ENCODE measurements at places on chromosomes 3 and 15.

DNA sequence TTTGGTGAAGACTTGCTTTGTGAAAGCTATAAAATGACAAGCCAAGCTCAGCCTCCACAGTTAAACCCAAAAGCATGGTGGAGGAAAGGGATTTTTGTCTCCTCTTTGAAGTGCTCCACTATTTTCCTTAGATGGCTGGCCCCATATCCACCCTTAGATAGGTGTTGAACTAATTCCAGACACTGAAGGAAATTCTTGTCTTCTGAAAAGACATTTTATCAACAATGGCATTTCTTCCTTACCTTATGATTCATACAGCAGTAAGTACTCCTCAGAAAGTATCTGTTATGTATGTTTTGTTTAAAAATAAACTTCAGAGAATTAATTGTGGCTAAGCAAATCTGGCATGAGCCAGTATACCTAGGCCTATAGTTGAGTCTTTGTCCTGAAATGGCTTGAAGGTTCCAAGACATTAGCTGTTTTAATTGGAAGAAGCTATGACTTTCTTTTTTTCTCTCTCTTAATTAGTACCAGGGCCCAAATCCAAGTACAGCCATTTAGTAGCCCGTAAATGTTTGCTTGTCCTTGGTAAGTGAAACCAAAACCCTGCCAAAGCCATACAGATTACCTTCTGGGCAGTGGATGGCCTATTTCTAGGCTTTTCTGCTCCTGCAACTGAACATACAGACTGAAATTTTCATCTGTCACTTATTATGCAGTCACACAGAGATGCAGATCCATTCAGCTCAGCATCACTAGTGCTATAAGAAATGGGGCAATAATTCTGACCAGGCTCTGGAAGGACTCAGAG, 5.1 kb upstream of the BFSP2 start:
- DNase-seq = no peak

DNA sequence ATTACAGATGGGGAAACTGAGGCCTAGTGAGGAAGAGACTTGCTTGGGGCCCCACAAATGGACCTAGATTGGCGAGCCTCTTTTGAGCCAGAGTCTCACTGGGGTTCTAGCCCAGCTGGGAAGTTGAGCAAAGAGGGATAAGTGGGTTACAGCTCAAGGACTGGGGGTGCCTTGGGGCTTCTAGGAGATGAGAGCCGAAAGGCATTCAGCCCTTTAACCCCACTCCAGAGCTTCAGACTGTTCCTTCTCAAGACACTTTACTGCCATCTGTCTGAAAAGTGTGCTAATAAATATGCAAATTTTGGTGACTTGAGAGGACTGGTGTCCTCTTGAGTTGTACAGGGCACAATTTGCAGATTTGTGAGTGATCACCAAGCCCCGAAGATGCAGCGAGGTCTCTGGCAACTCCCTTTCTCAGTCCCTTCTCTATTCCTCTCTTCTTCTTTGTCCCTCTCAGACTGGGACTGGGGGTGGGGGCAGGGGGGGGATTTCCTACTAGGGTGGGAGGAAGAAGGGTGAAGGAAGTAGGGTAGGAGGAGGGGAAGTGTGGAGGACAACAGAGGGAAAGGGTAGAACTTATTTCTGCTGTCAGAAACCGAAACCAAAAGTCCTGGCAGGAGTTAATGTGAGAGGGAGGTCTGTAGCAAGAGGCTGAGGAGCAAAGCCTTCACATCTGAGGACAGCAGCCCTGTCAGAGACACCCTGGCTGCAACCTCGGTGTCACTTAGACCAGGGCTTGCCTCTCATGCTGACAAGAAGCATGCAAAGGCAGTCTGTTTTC, 16.2 kb upstream of the ANKDD1A start:
- no peak for DNase-seq

GRCh38 chr3:194370753-194371152, 1.2 kb upstream of the LRRC15 start:
- DNase-seq = no peak

DNA sequence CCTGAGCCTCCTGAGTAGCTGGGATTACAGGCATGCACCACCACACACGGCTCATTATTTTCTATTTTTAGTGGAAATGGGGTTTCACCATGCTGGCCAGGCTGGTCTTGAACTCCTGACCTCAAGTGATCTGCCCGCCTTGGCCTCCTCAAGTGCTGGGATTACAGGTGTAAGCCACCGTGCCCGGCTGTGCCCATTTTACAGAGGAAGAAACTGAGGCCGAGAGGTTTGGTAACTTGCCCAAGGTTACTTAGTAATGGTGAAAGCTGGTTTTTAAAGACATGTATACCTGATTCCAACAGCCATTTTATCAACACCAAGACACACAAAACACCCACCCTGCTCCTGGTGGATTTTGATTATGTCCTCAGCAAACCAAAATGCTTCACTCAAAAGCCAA, 128.7 kb downstream of the SNRK start:
- DNase-seq = no peak

DNA sequence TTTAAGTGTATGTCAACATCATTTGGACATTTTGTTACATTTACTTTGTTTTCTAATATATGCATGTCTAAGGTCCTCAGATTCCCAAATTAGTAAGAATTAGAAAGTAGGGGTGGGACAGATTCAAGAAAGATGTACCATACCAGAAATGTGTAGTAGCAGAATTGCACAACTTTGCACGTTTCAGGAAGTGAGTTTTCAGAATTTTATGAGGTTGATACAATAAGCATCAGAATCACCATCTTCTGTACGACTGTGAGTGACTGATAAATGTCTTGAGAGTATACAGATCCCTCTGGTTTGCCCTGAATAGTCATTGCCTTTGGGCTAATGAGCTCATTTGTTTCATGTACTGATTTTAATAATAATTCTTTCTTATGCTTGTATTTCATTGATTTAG, 9.3 kb downstream of the ARIH2 start:
- DNase-seq = no peak

DNA sequence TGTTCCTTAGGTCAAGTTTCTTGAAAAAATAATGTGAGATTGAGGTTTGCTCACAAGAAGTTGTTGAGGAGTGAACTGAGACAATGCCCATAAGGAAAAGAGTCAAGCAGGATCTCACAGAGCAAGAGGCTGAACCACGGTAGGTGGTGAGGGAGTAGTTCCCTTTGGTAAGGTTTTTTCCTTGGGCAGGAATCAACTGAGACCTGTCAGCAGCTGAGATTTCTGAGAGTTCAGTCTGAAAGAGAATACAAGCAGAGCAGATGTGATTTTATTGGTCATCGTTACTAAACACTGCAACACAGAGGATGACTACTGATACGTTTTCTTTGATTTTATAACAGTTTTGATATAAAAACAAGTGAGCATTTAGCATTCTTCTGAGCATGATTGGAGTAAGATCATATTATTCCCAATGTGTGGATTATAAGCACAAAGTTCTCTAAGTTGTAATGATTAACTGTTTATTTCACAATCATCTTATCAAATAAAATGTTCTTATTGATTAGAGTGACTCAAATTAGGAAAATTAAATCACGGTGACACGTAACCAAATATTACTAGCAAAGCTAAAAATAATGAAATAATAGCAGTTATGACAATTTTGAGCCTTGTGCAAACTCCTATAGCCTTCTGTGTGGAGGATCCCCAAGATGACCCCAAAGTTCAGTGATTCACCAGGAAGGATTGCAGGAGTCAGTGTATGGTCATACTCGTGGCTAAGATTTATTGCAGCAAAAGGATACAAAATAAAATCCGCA, 346.2 kb upstream of the ZNF717 start:
- DNase-seq = no peak

DNA sequence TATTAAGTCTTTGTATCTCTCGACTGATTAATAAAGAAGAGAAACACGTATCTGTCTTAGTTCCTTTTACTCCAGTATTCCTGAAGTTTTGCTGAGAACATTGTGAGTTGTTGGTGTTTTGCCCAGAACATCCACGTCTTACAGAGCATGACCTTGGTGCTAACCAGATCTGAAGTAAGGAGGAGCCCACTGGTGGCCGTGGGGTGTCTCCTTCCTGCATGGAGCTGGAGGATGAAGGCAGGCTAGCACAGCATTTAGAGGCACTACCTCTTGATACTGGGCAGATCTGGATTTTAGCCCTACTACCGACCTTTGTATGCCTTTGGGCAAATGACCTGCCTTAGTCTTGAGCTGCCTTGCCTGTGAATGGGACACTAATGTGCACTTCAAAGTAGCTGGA, 28.9 kb upstream of the ESYT3 start:
- no peak for DNase-seq

DNA sequence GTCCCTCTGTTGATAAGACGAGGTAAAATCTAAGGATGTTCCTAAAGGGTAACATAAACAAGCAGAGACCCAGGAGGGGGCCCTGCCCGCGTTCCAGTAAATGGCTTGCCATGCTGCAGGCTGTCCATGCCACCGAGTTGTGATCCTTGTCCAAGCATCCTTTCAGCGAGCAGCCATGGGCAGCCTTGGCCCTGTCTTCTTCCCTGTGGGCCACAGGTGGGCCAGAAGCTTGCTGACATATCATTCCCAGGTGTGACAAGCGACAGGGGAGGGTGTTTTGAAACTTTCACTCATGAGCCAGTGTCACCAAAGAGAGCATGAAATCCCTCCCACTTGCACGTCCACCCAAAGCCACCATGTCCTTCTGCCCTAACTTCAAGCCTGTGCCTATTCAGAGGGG, 53.7 kb downstream of the PCSK6 start:
- no peak for DNase-seq

- no peak for DNase-seq
These were observed 5.8 kb downstream of the SQOR start for GRCh38 chr15:45640616-45641015.

- DNase-seq = no peak
These were observed 8.1 kb downstream of the MYNN start for GRCh38 chr3:169781209-169781855.

DNA sequence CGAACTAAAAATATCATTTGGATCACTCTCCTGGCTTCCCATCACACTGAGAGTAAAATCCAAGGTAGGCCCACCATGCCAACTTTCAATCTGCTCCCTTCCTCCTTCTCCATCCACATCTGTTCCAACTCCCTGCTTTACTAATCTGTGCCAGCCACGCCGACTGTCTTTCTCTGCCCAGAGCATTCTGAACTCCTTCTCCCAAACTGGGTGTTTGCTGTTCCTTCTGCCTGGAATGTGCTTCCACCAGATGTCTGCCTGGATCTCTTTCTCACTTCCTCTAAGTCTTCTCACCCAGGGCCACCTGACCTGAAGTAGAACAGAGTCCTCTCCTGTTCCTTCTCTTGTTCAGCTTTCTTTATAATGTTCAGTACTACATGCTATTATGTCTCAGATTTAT, 5.6 kb upstream of the ARL8B start:
- DNase-seq = no peak

- DNase-seq = no peak
These were observed 68.5 kb downstream of the PLCH1 start for GRCh38 chr3:155676252-155676981.

DNA sequence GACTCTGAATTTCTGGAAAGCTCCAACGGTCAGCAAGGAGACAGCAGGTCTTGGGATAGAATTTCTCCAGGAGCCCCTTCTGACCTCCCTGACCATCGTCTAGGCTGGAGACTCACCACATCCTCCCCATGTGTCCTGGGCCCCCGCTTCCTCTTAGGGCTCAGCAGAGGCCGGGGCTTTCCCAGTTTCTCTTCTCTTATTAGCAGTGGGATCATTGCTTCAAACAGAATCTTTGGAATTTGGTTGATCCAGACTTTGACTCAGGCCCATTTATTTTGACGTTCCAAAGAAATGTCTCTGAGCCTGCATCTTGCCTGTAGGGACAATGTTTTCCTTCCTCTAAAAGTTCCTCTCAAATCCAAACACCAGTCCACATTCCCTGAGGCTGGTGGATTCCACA, 38.4 kb upstream of the SLC6A6 start:
- DNase-seq = no peak

DNA sequence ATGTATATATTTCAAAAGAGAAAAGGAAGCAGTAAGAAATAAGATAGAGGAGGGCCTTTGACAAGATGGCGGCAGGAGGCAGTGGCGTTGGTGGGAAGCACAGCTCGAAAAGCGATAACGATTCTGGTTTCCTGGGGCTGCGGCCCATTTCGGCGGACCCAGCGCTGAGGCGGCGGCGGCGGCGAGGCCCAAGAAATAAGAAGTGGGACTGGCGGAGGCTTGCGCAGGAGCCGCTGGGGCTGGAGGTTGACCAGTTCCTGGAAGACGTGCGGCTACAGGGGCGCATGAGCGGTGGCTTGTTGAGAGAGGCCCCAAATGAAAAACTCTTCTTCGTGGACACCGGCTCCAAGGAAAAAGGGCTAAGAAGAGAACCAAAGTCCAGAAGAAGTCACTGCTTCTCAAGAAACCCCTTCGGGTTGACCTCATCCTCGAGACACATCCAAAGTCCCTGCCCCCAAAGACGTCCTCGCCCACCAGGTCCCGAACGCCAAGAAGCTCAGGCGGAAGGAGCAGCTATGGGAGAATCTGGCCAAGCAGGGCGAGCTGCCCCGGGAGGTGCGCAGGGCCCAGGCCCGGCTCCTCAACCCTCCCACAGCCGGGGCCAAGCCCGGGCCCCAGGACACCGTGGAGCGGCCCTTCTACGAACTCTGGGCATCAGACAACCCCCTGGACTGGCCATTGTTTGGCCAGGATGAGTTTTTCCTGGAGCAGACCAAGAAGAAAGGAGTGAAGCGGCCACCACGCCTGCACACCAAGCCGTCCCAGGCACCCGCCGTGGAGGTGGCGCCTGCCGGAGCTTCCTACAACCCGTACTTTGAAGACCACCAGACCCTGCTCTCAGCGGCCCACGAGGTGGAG, 624.3 kb downstream of the MCTP2 start:
- no peak for DNase-seq

All from GOT3 (cell line).